Activated CD4-positive, alpha-beta memory T cell treated with anti-CD3 and anti-CD28 coated beads, Interleukin-2, amount 10 ng/mL, durations not matched to agents 7 days and 5 days (primary cell): ENCODE measurements at places on chromosomes 4 and X. TPM values are rescaled to one million over a fixed set of nuclear protein-coding genes. Genes with fewer than 3 reads are reported as not detected.

Gene TMEM271
- not detected for total RNA-seq

Gene FMR1NB
- total RNA-seq, result not detected

Gene CCKAR
- not detected for total RNA-seq

Gene SLC4A4
- 2.3 TPM for total RNA-seq

Gene TMPRSS11B
- not detected for total RNA-seq

Gene GPRASP3
- total RNA-seq, result 2.0 TPM

Gene SSX1
- total RNA-seq, result not detected

Gene PRDM8
- total RNA-seq, result 21.9 TPM

Gene MECP2
- total RNA-seq, result 80.7 TPM

Gene HDX
- 1.2 TPM for total RNA-seq

Gene RNF212
- total RNA-seq, result 0.88 TPM

Gene OCRL
- total RNA-seq, result 1.9 TPM

Gene FGB
- not detected for total RNA-seq
